Fibroblast of villous mesenchyme (primary cell): ENCODE measurements at places on chromosomes 11 and 22. TPM values are rescaled to one million over a fixed set of nuclear protein-coding genes. Genes with fewer than 3 reads are reported as not detected.

RBM14 gene
- total RNA-seq: 24.8 and 32.8 TPM in 2 replicates

VSIG2 gene
- total RNA-seq: under 0.01 TPM in 1 of 2 replicates, not detected in the other

INS gene
- total RNA-seq: not detected in 2 replicates

DNA sequence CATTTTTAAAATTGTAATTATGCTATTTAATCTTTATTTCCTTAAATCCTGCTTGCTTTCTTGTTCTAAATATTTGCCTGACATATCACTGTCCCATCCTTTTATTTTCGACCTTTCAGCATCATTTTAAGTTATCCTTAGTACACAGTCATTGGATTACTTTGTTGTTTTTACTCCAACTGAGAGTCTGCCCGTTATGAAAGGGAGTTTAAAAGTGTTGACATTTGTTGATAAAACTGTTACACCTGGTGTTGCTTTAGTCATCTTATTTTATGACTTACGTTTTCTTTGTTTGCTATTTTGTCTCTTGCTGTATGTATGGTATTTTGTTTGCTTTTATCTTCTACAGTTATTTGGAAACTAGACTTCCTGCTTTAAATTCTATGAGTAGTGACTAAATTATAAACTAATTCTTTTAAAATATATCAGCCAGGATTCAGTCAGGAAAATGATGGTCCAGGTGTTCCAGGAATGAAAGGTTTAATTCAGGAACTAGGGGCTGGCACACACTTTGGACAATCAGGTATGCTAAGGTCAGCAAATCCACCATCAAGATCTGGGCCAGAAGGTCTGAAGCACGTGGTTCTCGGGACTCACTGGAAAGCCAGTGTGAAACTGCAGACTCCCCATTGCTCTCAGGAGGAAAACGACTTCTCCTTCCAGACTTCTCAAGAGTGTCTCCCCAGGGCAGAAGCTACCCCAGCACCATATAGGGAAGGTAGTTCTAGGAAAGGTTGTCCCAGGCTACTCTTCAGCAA lies 86.0 kb downstream of the RASSF10 start:
- DNase-seq: no peak

DNA sequence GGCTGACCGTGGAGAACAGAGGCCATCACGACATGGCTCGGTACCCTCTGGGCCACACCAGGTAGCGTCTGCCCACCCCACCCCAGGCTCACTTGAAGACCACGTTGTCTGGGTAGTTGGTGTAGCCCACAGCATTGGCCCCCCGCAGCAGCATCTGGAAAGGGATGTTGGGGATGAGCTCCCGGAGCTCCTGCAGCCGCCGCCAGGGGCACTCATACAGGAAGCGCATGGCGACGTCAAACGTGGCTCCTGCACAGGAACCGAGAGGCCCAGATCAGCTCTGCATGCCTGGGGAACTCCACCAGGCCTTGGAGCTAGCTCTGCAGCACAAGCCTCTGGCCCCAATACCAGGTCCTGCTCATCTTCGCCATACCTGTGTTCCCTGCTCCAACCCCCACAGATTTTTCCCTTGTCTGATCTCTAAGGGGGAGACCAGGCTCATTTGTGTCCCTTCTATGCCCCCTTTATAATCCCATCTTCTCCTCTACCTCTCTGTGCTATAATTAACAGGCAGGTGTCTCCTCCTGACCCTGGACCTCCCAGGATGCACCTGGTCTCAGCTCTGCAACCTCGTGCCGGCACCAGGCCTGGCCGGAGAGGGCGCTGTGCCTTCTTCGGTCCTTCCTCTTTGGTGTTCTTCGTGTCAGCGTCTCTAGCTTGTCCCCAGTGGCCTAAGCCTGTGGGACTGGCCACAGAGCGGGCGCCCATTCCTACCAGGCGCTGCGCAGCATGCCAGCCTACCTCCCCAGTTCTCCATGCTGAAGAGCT lies 5.0 kb upstream of the LRFN4 start:
- no peak for DNase-seq
